Central memory CD4-positive, alpha-beta T cell (primary cell): ENCODE measurements at places on chromosomes 5 and 9.

- DNase-seq: no peak
Measured at GRCh38 chr9:122256206-122256605, 8.4 kb downstream of the RBM18 start.

DNA sequence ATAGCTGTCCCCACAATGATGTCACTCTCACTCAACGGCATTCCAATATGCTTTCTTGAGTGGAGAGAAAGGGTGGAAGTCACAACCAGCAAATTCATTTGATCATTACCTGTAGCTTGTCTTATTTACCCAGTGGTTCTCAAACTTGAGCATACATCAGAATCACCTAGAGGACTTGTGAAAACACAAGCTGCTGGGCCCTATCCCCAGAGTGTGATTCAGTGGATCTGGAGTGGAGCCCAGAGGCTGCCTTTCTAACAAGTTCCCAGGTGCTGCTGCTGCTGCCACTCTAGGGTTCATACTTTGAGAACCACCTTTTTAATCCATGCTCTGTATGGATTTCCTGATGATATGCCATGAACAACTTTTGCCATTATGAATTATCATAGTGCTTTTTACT is 94.7 kb downstream of the KLHL3 start:
- DNase-seq: no peak

DNA sequence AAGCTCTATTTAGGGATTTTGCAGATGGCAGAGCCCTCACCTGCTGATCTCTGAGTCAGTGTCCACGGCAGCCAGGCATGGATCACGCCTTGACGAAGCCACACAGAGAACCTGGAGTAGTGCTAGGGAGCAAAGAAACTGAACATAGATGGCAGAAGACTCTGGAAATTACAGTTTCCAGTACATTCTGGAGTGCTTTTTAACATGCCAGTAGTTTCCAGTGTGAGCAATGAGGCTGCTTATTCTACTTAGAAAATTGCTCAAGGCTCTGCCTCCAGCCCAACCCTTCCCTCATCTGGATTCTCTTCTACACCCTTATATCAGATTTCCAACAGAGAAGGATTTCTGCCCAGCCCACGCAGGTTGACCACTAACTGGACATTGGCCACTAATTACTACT is 203.3 kb downstream of the ADAMTS12 start:
- no peak for DNase-seq

- DNase-seq: no peak
Measured at GRCh38 chr5:177089127-177089526, 2.4 kb downstream of the FGFR4 start.

- no peak for DNase-seq
Measured at GRCh38 chr5:36988396-36988795, 111.8 kb downstream of the NIPBL start.

GRCh38 chr9:113993838-113994540 is 84.1 kb downstream of the AMBP start:
- DNase-seq: no peak

GRCh38 chr9:111807197-111807596 is 12.5 kb upstream of the SHOC1 start:
- DNase-seq: no peak

- no peak for DNase-seq
Measured at GRCh38 chr9:136059851-136060670, 35.0 kb downstream of the NACC2 start.

DNA sequence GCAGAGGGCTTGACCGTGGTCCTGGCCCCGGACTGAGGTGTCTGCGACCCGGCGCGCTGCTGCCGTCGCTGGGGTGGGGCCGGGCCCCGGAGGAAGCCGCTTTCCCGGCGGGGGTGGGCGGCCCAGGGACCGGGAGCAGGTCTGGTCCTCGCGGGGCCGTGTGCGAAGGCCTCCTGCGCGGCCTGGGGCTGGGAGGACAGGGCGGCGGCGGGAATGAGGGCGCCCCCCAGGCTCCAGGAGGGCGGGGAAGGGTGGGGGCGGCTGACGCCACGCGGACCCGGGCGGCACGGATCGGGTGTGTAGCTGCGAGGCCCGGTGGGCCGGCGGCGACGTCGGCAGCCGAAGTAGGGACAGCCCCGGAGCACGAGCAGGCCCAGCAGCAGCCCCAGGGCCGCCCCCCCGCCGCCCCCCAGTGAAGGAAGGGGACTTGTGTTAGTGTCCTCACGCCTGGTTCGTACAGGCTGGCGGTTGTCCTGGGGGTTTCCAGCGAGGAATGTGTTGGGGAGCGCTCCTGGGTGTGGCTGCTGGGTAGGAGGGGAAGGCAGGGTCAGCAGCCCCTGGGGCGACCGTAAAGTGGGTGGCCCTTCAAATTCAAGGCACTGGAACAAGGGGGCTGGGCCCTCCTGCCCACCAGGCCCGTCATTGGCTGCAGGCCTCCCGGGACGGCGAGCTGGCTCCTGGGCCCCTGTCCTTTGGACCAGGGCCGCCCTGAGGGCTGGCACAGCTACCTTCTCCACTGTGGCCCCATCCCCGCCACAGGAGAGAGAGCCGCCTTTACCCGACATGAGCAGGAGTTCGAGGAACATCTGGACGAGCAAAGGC is 597 bp upstream of the TMEM250 start:
- no peak for DNase-seq
